Activated naive CD4-positive, alpha-beta T cell (primary cell): ENCODE measurements at places on chromosomes 12 and 14.
A peak's percentile ranks its signal among the peaks of the same experiment; 100 is the strongest.

DNA sequence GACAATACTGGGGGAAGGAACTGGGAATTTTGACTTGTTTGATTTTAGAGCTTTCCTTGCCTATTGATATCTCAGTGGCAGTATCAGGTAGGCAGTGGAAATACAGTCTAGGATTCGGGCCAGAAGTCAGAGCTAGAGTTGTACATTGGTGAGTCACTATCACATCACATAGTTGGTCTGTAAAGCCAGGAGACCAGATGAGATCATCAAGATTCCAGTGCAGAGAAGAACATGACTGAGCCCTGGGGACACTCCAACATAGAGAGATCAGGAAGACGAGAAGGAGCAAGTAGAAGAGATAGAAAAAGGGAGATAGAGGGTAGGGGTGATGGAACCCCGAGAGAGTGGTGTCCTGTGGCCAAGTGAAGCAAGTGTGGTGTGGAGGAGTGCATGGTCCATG, 46.6 kb upstream of the NR1H4 start:
- no peak for DNase-seq

DNA sequence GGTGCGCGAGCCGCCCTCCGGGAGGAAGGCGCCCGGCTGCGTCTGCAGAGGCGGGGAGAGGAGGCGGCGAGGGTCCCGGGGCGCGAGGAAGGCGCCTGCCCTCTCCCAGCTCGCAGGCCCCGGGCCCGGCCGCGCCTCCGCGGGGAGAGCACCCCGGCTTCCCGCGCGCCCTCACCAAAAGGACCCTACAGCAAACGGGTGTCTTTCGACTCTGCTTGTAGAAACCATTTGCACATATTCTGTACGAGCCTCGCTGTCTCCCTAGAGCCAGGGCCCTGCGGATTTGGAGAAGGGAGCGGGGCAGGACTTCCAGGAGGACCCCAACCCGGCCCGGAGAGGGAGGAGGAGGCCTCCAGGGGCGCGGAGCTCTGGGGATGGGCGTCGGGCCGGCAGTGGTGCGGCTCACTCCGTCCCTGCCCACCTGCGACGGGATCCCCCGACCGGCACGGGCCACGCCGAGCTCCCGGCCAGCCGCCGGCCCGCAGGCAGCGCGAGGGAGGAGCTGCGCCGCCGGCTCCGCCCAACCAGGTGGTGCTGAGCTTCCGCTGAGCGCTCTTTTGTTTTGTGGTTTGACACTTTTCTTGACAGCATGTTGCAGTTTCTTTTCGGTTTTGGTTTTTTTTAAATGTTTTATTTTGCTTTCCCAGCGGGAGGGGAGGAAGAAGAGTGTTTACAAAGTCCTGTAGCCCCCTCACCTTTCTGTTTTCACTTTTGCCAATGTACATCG, 103.3 kb upstream of the FKBP4 start:
- DNase-seq = peak; percentile 32

DNA sequence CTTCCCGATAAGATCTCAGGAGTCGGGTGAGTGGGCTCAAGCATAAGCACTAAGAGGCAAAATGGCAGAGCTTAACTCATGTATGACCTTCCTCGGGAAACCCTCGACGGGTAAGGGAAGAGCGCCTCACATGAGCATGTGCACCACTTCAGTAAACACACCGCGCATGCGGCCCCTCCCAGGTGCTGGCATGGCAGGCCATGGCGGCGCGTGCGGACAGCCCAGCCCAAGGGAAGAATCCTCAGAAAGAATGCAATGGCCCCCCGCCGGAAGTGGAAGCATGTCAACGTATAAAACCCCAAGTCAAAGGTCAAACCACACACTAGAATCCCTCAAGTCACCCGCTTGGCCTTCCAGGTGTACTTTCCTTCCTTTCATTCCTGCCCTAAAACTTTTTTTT, 6.6 kb upstream of the TNFAIP2 start:
- no peak for DNase-seq

GRCh38 chr12:20189767-20190166, 178.6 kb upstream of the PDE3A start:
- DNase-seq = no peak

DNA sequence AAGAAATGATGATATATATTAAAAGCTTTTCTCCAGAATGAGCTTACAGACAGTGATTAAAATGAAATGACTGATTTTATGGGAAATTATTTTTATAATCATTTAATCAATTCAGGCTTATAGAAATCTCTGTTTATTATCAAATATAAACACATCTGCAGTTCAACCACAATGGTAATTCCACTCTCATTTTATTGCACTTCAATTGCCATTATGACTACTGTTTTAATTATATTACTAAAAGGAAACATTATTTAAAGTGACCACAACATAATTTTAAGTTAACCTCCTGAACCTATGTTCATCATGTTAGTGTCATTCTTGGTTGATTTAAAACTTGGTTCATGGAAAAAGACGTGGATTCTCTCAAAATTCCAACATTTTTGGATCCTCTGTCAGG, 536.3 kb downstream of the SLC6A15 start:
- DNase-seq = no peak
